ENCODE measurements at places on chromosomes 3 and 15.

- DNase-seq = no peak
Observed at GRCh38 chr3:184448321-184449160, 68.7 kb downstream of the CHRD start.

DNA sequence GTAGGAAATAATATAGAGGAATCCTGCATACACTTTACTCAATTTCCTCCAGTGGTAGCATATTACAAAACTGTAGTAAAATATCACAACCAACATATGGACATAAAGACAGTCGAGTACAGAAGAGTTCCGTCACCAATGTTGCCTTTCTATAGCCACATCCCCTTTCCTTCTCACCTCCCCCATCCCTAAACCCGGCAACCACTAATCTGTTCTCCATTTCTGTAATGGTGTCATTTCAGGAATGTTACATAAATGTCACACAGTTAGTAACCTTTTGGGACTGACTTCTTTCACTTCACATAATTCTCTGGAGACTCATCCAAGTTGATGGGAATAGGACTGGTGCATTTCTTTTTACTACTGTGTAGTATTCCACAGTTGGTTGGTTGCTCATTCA lies 41.4 kb upstream of the ATG7 start:
- DNase-seq = no peak

- no peak for DNase-seq
Observed at GRCh38 chr3:132268956-132269355, 48.3 kb upstream of the ACP3 start.

DNA sequence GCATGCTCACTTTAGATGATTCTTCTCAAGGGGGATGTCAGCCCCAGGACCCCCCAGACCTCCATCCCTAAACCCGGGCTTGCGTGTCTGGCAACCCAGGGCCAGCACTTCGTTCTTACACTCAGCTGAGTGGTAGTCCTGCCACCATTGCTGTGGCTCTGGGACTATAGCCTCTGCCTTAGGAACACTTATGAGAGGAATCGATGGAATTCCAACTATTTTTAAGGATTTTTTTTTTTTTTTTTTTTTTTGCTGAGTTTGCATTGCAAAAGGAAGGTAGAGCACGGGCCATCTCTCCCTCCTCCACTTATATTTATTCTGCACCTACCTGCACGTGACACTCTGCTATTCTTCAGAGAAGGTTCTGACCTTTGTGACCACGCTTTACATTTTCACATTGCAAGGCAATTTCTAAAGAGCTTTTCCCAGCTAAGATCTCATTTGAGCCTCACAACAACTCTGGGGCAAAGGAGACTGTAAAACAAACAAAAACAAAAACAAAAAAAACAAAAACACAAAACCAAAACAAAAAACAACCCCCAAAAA lies 113.9 kb downstream of the LPP start:
- no peak for DNase-seq

DNA sequence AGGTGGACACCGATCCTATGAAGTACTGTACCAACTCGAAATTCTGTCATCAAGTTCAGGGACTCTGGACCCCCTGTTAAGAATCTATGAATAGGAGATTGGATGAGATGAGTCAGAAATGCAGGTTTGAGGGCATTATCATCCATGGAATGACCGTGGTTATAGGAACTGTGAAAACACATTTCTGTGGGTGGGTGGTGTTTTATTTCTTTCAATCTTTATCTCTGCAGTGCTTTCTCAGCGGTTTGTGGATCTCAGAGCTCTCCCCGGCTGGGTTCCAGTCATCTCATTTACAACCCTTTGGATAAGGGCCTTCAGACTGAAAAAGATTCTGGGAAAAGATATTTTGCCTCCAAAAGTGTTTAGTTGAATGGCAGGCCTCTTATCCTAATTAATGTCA lies 5.4 kb upstream of the ABHD17C start:
- no peak for DNase-seq

- DNase-seq = no peak
Observed at GRCh38 chr3:52879090-52879489, 18.3 kb downstream of the STIMATE start.

DNA sequence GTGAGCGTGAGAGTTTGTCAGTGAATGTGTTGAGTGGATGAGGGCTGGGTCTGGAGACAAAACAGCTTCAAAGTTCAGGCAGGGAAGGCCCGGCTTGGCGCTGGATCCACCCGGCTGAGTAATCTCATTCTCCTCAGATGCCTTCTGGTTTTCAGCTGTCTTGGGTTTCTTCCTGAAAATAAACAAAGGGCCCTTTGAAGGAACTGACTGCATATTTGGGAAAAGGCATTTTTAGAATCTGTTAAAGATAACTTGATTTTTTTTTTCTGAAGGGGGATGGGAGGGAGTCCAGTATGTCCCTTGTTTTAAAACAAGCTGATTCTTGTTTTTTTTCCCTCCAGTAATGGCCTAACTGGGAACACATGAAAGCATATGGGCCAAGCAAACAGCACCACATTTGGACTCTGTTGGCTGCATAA lies 86.4 kb downstream of the TIGIT start:
- DNase-seq = no peak

DNA sequence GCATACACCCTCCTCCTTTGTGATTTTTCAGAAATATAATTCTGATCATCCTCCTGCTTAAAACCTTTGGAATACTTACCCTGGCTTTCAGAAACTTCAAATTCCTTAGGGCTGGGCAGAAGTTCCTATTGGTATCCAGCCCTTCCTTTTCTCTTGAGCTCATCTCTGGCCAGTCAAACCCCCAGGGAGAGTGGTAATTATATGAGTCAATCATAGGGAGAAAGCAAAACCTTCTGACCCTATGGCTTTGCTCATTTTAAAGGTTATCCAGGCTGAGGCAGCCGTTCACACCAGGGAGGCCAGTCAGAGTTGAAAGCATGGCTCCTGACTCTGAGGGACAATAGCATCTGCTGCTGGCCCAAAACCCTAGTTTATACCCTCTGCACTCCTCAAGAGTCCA lies 23.9 kb upstream of the CTNNB1 start:
- DNase-seq = no peak

DNA sequence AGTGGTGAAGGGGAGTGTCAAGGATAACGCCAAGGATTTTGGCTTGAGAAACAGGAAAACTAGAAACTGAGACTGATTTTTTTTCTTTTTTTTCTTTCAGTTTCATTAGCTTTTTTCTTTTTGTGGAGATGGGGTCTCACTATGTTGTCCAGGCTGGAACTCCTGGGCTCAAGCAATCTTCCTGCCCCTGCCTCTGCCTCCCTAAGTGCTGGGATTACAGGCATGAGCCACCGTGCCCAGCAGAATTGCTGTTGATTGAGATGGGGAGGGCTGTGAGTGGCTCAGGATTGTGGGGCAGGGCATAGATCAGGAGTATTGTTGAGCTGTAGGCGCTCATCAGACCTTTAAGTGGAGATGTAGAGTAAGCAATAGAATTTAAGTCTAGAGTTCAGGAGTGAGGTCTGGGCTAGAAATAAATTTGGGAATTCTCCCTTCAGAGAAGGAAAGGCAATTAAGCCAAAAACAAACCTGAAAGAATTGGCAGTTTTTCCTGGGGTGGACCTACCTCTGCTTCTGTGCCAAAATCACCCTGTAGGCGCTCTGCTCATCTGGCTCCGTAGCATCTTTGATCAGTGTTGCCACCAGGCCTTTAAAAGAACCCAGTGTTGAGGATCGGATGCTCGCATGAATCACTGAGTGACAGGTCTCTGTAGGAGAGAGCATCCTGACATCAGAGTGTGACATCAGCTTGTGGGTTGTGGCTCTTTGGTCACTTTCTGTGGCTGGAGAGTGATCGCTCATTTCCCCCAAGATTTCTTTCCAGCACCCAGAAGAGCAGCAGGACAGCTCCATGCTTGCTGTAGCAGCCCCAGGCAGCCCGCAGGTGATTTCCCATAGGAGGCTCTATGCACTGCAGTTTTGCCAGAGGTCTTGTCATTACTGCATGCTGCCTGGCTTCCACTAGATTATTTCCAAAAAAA lies 15.8 kb downstream of the ABHD17C start:
- no peak for DNase-seq

- no peak for DNase-seq
Observed at GRCh38 chr3:170437696-170438407, 19.2 kb downstream of the CLDN11 start.

DNA sequence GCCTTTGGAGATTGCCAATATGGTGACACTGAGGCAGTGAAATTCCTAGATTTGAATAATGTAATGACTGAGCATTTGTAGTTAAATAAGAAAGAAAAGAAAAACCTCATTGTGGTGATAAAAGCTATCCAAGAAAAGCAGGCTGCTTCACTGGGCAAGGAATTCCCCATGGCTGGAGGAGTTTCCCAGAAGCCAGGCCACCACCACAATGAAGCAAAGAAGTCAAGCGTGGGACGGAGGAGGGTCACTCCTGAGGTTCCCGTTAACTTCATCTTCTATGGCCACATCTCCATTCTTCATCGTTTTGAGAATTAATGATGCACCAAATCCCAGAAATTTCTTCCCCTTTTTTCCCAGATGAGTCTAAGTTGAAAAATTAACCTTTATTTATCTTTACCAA lies 185.8 kb upstream of the BCL6 start:
- no peak for DNase-seq

GRCh38 chr3:16151109-16151508 lies 23.4 kb upstream of the GALNT15 start:
- no peak for DNase-seq

DNA sequence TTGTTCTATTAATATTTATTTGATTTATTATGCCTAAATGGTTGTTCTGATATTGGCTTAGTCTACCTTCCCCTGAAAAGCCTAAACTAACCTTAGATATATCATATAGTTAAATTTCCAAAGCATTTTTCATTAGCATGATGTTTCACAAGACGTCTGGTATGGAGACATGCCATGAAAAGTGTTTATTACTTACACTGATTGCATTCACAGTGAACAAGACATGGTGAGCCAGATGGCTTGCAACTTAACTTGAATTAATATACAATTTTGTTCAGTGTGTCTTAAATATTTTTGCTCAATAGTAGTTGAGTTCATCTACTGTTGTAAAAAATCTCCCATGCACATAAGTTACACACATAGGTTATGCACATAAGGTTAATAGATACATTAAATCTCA lies 758.4 kb downstream of the NSUN3 start:
- DNase-seq = no peak

DNA sequence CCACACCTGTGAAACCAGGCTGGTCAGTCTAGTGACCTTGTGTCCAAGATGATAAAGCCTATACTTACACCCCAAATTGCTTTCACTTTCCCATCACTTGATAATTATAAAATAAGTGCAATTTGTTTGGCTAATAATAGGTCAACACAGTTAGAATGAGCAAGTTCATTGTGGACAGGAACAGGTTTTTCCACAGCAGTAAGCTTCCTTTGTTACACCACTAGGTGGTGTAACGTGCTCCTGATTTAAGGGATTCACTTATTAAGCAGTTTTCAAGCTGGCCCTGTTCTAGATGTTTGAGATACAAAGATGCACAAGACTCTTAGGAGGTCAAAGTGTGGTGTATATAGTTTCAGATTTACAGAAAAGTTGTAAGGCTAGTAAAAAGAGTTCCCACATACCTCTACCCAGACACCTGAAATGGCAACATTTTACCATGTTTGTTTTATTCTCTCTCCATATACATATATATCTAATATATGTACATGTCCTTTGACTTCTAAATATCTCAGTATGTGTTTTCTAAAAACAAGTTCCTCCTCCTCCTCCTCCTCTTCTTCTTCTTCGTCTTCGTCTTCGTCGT lies 6.8 kb upstream of the MFSD1 start:
- DNase-seq = no peak

DNA sequence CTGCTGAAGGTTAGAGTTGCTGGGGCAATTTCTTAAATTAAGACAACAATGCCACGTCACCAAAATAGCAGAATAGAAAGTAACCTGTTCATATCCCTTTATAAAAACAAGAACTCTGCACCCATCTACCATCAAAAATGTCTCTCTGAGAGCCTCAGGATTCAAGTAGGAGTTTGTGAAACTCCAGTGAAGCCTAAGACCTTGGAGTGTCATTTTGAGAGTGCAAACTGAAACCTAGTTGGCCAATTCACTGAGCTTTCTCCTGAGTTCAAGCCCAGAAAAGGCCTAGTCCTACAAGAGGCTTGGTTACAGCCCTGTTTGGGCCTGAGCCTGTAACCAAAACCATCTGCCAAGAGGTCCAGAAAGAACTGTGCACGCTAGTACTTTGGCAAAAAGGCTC lies 335.1 kb downstream of the EFHB start:
- no peak for DNase-seq

DNA sequence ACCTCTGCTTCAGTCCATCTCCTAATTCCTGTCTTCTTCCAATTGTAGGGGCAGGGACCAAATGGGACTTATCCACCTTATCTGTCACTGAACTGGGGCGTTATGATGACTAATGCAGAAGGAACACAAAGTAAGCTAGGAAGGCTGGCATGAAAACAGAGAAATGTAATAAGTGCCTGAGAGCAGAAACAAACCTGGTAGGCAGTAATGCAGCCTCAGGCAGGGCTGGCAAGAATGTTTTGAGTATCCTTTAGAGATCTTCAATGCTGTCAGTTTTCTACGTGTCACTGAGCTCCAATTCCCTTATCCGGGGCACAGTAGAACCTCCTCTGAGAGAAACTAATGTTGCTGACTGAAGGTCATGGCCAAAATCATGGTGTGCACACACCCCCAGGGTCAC lies 246.2 kb upstream of the TBL1XR1 start:
- no peak for DNase-seq

GRCh38 chr3:149391960-149392359 lies 14.5 kb upstream of the TM4SF1 start:
- no peak for DNase-seq

All from D721Med (cell line).